Fibroblast of gingiva (primary cell): ENCODE measurements at places on chromosomes 2 and 18.

DNA sequence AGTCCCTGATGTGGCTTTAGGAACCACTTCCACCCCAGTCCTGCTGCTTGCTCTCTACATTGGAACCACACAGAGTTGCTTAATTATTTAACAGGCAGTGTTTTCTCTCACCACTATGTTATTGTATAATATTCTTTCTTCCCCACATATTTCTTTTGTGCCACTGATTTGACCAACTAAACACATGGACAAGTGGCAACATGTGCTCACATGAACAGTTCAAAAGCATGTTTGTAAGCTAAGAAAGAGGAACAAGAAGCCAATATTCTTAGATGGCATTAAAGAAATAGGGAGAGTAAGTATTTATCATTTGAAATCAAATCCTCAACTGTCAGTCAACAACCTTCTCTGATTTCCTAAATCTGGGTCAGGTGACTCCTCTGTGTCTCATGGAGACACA, 409.6 kb downstream of the FBXO15 start:
- DNase-seq = no peak

GRCh38 chr2:185984670-185985069, 246.1 kb downstream of the FSIP2 start:
- peak; percentile 7 for DNase-seq

DNA sequence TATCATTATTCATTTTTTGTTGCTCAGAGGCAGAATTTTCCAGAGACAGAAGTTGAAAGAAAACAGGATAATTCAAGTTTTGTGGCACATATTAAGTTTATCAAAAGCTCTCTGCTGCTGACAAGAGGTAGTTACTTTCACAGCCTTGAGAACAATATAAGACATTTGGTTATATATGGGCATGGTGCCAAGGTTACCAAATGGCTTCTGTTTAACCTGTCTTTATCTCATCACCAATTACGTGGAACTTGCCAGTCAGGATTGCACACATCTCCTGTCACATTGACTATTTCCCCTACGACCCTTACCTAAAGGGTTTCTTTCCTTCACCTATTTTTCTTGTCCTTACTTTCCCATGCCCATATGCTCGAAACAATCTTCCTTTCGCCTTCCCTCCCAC, 35.9 kb downstream of the KLF7 start:
- DNase-seq = no peak

DNA sequence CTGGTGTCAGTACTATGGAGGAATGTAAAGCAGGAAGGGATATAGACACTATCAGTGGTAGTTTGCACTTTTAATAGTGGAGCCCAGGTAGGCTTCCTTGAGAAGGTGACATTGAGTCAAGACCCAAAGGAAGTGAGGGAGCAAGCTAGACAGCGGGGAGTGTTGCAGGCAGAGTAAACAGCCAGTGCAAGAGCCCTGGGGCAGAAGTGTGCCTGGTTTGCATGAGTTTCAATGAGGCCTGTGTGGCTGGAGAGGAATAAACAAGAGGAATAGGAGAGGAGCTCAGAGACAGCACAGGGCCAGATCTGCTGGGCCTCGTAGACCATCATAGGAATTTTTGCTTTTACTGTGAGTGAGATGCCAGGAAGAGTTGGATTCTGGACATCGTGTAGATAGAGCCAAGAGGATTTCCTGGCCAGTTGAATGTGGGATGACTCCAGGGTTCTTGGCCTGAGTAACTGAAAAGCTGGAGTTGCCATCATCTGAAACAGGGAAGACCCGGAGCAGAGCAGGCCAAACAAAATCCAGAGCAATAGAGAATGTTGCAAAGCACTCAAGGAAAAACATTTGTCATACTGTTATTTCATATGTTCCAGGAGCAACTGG, 102.5 kb downstream of the SP3 start:
- no peak for DNase-seq

- DNase-seq = no peak
Measured at GRCh38 chr2:16506366-16506765, 159.3 kb downstream of the CYRIA start.

GRCh38 chr2:132677661-132678060, 7.7 kb upstream of the LYPD1 start:
- no peak for DNase-seq

GRCh38 chr2:88614497-88615157, 12.6 kb downstream of the EIF2AK3 start:
- no peak for DNase-seq

DNA sequence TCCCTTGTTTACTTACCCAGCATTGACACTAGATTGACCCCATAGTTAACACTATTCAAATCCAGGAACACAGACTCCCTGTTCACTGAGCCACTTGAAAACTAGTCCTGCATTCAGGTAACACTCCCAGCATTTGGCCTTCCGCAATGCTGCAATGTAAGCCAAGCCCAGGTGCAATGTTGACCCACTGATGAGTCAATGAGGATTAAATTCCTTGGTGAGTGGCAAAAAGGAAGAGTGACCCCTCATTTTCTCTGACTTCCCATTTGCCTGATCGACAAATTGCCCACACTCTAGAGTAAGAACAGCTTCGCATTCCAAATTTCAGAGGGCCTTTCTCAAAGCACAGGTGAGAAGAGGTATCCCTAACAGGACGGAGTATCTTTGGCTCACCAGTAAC, 251.9 kb downstream of the FBXO15 start:
- no peak for DNase-seq

DNA sequence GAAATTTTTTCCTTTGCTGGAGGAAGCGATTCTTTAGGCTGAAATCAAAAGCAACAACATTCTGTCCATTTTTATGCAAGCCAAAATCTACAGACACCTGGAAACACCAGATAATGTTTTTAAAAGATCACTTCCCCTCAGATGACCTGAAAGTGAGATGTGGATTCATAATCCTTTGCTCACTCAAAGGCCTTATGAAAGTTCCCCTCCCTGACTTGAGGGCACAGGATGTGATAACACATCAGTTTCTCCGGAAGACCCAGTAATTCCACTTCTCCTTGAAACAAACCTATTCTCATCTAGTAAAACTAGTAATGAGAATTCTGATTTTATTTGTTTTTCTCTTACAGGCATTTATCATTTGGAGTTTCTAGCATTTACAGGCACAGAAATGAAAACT, 218.3 kb upstream of the RND3 start:
- DNase-seq = no peak

- no peak for DNase-seq
Measured at GRCh38 chr2:101410746-101411145, 23.4 kb upstream of the CREG2 start.

GRCh38 chr2:162817921-162818320, 20.6 kb downstream of the KCNH7 start:
- no peak for DNase-seq

GRCh38 chr18:52394602-52395001, 54.6 kb downstream of the DCC start:
- no peak for DNase-seq

GRCh38 chr2:96895746-96896651, 26.1 kb upstream of the SEMA4C start:
- DNase-seq = no peak

- no peak for DNase-seq
Measured at GRCh38 chr2:112345030-112346027, 69.9 kb downstream of the ZC3H6 start.
